ENCODE measurements at places on chromosomes 13 and 19.

DNA sequence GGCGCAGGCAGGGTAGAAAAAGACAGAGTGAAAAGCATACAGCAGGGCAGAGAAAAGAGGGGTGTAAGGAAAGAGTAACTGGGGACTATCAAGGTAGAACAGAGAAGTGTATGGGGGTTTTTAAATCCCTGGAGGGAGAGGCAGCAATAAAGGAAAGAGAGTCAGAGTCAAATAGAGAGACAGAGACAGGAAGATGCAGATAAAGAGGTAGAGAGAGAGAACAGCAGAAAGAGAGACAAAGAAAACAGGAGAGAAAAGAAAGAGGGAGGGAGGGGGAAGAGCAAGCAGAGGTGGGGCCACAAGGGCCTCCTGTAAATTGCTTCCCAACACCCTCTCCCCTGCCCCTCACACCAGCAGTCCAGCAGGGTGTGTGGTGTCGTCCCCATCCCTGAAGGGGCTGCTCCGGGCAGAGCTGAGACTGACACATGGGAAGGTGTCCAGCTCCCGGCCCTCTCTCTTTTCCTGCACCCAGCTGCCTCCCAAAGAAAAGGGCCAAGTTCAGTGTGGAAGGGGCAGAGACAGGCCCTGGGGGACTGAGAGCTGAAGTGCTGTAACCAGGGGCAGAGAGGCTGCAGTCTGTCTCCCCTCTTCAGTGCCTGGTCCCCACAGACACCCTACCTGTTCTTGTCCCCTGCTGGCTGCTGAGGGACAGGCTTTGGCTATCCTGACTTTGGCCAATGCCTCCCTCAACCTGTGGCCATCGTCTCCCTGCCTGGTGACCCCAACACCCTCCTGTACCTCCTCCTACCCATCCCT, 17.4 kb upstream of the POU2F2 start:
- no peak for DNase-seq

DNA sequence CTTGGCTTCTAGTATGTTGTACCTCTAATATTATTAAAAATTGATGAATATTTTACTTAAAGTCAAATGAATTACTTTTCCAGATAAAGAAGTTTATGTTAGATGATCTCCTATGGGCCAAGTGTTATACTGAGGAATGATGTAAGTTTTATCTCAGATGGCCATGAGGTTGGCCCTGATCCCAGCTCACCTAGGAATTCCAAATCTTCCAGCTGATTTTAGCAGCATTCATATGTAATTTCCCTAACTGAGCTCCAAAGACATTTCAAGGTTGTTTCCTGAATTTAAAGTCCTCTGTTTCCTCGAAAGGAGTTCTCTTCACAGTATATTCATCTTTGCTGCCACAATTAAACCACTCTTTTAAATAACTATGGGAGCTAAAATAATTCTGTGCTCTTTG, 1670.4 kb upstream of the SPRY2 start:
- no peak for DNase-seq

- DNase-seq, result no peak
Observed at GRCh38 chr13:54183728-54184127, 1155.1 kb downstream of the OLFM4 start.

DNA sequence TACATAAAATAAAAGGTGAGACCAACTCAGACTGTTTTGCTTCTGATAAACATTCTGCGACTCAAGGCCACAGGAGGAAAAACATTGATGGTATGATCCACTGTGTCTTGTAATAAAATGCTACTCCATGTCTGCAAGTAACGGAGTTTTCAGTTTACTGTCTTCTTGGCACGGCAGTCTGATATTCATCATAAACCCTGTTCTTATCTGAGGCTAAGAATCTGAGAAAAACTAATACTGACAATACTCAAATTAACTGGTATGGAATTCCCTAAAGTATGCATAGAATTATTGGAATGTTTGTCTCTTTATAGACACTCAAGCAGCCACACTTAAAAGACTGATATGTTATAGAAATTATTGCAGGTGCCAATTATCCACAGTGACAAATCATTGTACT, 125.5 kb downstream of the TBC1D4 start:
- no peak for DNase-seq

DNA sequence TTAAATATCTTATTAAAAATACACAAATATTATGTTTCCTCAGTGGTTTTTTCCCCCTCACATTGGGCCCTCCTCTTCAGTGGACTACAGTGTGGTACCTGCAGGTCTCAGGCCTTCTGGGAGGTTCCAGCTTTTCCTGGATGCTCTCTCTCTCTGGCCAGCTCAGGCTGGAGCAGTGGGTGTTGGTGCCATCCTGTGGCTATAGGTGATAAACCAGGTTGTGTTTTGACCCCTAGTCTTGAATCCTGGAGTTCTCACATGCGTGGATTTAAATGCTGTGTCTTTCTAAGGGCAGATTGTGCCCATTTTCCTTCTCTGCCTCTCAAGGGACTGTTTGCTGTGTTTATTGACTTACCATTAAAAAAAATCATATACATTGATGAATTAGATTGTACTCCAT, 41.2 kb upstream of the ZNF527 start:
- DNase-seq, result no peak

- peak; percentile 47 for DNase-seq
Observed at GRCh38 chr19:2260341-2260805, 4.2 kb upstream of the JSRP1 start.

DNA sequence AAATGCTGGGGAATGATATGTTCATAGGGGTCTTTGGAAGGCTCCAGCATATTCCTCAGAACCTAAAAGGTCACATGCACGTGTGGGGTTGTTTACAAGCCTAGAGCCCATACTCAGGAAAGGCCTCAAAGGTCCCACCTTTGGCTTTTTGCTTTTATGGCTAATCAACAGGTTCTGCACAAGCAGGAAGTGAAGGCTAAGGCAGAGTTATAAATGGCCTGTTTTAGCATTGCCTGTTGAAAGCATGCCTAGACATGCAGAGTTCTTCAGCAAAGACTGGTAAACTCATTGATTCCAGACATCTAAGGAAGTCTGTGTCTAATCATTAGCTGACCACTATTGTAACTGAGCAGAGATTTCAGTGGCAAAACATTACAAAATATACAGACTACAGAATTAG, 198.3 kb downstream of the KCNRG start:
- DNase-seq, result no peak

- no peak for DNase-seq
Observed at GRCh38 chr19:38023671-38024541, 116.9 kb downstream of the SIPA1L3 start.

- DNase-seq, result no peak
Observed at GRCh38 chr13:34303346-34303745, 485.4 kb downstream of the RFC3 start.
